ENCODE measurements at places on chromosomes 5 and 9.

DNA sequence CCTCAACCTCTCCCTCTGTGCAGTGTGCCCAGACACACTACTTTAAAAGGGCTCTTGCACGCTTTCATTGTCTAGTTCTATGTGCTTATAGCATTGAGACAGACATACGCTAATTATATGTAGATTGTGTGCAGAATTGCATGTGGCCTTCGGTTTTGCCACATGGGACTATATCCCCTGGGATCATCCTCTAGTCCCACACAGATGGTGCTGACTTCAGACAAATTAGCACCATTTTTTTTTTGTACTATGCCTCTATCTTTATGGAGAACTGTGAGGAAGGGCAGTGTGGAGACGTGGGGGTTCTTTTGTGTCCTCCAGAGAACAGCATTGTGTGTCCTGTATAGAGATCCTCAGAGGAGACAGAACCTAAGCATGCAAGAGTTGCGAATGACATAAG lies 29.3 kb downstream of the PAPPA start:
- DNase-seq, result no peak

DNA sequence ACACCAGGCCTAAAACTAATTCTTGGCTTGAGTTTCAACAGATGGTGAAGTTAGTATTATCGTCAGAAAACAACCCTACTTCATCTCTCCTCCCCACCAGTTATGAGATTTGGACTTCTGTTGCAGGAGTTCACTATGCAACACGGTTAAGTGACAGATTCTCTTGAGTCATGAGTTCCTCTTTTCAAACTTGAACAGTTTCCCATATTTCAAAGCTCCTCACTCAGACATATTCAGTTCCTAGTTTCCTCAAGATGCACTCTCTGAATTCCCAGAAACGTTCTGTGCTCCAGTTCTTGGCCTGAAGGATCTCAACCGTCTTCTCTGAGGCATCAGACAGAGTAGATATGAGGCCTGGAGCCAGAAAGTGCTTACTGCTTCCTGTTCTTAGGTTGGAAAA lies 7.3 kb upstream of the PTGER4 start:
- DNase-seq, result no peak

DNA sequence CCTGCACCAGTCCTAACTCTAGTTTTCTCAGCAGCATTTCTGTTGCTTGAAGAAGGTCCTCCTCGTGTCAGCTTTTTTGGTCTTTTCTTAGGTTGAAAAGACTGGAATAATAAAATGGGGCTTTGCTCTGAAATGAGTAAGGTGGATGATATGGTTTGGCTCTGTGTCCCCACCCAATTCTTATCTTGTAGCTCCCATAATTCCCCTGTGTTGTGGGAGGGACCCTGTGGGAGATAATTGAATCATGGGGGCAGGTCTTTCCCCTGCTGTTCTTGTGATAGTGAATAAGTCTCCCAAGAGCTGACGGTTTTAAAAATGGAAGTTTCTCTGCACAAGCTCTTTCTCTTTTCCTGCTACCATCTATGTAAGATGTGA lies 53.6 kb downstream of the LIX1 start:
- no peak for DNase-seq

- no peak for DNase-seq
Observed at GRCh38 chr9:124182741-124183140, 75.0 kb upstream of the NEK6 start.

DNA sequence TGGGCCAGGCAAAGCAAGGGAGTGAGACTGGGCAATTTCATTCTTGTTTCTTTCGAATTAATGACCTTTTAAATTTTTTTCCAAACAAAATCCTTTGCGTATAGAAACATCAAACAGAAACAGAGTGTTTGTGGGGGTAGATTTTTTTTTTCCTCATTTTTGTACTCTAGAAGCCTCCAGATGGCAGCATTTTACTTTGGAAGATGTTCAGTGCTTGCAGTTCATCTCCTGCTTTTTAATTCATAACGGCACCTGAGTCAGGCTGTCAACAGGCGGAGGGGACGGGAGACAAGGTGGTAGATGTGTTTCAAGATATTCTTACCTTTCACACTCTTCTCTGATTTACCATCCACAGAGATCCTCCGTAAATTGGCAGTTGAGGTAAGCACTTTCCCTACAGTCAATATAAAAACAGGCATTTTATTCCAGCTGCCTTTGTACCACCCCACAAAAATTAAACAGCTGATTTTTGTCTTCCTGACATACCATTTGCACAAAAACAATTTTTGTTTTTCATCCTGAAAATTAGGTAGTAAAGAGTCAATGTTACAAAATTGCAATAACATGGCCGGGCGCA lies 99.5 kb upstream of the FBXL17 start:
- no peak for DNase-seq

GRCh38 chr5:132679717-132680380 lies 6.1 kb downstream of the IL4 start:
- DNase-seq, result no peak

DNA sequence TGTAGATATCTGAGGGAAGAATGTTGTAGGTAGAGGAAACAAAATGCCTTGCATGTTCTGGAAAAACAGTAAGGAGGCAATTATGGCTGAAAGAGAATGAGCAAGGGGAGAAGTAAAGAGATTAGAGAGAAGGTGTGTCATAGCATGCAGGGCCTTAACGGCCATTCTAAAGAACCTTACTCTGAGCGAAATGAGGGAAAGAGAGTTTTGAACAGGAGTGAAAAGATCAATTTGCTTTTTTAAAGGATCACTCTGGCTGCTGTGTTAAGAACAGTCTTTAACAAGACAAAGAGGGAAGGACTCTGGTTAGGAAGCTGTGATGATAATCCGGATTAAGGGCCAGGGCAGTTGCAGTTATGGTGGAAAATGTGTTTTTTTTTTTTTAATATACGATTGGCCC lies 22.6 kb downstream of the PTBP3 start:
- DNase-seq, result no peak

GRCh38 chr9:26537211-26537610 lies 355.4 kb downstream of the CAAP1 start:
- DNase-seq, result no peak

DNA sequence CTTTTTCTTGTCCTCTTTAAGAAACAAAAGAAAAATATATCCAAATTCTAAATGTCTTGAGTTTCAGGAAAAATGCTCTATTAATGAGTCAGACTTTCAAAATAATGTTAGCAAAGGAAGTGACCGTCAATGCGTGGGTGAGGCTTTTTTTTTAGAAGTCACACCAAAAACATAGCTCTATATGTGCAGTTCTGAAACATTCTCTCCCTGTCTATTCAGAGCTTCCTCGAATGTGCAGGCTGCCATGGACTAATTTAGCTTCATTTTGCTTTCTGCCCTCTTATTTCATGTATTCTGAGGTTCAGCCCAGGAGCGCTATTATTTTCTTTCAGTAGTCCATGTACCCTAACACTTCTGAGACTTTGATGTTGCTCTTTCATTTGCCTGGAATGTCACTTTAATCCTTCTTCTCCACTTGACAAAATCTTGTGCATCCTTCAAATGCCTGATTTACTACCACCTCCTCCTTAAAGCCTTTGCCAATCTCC lies 72.5 kb upstream of the RASA1 start:
- DNase-seq, result no peak

DNA sequence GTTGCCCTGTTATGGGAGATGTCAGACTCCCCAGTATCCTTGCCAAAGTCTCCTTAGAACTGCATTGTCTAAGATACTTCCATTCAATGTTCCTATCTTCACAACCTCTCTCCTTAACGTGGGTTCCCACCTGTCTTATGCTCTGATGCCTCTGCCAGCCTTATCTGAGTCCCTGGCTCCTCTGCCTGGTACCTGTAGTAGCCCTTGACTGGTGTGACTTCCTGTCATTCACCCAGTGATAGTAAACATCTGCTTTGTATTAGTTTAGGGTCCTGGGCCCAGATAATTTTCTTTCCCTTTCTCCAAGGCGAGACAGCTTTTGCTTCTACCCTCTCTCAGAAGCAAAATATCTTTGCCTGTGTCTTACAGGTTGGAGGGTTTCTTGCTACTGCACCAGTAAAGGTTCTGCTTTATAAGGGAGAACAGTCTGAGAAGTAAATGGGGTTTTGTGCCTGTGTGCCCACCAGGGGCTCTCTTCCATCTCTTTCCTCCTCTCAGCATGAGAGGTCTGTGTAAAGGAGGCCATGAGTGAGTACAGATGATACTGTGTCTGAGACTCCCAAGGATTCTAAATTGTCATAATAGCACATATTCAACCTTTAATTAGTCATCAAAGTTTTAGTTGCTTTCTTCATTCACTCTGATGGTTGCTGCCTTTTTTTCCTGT lies 220.8 kb downstream of the PRR16 start:
- no peak for DNase-seq

DNA sequence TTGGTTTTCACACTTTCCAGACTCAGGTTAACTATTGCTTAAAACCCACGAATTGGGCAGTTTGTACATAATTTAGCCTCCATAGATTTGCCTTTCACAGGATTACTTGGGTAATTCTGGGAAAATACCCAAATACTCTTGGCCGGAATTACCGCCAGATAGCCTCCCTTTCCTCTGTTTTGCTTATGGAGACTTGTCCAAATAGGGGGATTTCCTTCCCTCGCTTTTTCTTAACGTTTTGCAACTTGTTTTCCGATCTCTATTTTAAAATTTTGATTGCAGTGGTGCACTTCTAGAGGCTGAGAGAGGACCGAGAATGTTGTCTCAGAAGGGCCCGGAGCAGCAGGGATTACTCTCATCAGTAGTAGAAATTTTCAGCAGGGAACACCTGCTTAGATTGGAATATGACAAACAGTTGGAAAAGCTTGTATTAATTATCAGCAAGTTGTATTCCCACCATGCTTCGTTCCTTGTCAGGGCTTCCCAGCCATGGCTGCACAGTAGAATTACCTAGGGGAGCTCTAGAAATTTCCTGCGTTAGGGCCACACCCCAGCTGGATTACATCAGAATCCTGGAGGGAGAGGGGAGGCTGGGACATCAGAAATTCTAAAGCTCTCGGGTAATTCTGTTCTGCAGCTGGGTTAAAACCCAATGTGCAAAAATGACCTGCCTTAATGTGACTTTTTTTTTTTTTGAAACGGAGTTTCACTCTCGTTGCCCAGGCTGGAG lies 329.1 kb downstream of the SH3GL2 start:
- no peak for DNase-seq

GRCh38 chr5:126452477-126452876 lies 29.3 kb downstream of the GRAMD2B start:
- no peak for DNase-seq

GRCh38 chr9:109267555-109267954 lies 53.3 kb downstream of the EPB41L4B start:
- no peak for DNase-seq

DNA sequence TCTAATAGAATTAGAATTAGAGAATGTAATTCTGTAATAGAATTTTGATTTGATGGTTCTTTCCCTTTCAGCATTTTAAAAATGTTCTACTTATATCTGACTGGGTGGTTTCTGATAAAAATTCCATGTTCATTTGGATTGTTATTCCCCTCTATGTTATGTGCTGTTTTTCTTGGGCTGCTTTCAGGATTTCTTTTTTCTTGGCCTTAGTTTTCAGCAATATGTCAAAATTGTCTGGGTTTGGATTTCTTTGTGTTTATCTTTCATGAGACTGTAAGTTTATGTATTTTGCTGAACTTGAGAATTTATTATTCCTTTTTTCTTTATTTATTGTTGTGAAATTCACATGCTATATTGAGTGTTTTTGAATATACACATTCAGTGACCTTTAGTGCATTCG lies 189.1 kb downstream of the RANBP17 start:
- no peak for DNase-seq

- DNase-seq, result no peak
Observed at GRCh38 chr9:134916161-134916665, 1.5 kb downstream of the FCN1 start.

GRCh38 chr9:135565141-135565628 lies 3.6 kb downstream of the PAEP start:
- DNase-seq, result no peak

DNA sequence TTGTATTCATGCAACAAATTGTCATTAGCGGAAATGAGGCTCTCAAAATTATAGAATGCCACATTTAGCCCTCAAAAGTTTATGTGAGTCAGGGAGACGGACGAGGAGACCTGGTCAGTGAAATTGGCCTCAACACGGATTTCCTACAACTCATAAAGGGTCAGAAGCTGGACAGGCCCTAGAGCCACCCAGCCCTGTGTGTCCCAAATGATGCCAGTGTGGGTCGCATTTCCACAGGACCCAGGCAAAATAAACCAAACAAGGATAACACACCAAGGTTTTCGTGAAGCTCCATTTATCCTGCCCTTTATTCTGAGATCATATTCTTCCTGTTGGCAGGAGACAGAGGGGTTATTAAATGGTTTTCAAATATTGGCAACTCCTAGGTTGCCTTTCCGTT lies 72.0 kb upstream of the COL5A1 start:
- no peak for DNase-seq

DNA sequence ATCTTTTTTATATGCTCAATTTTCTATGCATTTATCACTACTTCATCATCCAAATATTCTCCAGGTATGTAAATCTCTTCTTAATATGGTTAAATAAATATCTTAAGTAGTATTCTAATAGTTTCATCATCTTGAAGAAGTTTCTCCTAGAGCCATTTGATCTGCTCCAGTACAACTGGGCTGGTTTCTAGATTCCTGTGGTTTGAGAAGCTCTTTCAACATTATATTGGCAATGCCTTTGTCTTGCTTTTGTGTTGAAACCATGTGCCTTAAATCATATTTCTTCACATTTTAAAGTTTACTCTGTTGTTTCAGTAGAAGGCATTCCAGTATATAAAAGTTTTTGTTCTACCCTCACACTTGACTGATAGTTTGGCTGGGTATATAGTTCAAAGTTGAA lies 27.6 kb downstream of the MBLAC2 start:
- no peak for DNase-seq

GRCh38 chr5:83375049-83375745 lies 96.3 kb upstream of the VCAN start:
- DNase-seq, result no peak

DNA sequence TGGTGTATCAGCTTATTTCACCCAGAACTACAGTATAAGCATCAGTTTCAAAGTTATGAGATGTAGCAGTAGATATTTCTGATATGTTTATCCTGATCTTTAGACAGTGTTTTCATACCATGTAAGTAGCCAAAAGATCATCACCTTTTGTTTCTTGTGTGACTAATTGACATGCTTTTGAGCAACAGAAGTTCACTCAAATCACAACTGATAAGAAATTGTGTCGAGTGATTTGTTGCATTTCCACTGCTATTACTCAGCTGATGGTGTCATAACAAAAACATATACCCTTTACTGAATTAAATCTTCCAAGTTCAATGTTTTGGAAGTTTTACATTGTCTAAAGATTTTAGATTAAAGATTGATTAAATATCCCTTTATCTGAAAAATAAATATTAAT lies 324.5 kb downstream of the TUSC1 start:
- no peak for DNase-seq

- DNase-seq, result no peak
Observed at GRCh38 chr5:16383544-16384052, 82.0 kb downstream of the ZNF622 start.

GRCh38 chr5:152619756-152620155 lies 214.7 kb upstream of the NMUR2 start:
- DNase-seq, result no peak

GRCh38 chr9:92525306-92525705 lies 10.5 kb downstream of the ECM2 start:
- DNase-seq, result no peak

DNA sequence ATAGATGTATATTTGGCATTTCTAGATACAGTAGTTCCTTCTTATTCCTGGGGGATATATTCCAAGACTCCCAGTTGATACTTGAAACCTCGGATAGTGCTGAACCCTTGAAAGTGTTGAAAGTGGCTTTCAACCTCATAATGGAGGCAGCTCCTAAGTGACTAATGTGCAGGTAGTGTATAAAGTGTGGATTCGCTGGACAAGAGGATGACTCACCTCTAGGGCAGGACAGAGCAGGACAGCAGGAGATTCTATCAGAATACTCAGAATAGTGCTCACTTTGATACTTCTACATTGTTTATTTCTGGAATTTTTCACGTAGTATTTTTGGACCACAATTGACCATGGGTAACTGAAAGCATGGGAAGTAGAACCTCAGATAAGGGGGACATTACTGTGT lies 1138.9 kb upstream of the WWC1 start:
- DNase-seq, result no peak
